ENCODE measurements at places on chromosomes 12 and 14.

DNA sequence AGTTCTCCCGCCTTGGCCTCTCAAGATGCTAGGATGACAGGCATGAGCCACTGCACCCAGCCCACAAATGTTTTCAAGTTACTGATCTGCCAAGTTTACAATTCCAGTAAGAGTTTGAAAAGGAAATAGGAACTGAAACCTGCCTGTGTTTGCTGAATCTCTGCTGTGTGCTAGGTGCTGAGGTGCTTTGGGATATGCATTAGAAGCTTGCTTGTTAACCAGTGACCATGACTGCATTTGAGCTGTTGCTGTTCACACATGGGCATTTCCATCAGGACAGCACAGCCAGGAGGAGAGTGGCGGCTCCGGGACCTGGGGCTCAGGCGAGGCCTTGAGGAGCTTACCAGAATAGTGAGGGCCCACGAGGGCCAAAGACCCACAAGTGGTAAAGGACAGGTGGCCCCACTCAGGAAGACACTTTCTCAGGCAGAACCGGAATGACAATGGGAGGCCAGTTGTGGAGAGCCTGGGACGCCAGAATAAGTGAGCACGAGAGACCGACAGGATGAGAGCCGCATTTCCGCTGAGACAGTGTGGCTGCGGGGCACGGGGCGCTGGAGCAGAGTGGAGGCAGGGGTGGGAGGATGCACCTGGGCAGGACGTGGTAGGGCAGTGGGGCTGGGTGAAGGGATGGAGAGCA, 54.5 kb upstream of the MMP17 start:
- no peak for DNase-seq

- DNase-seq = no peak
Measured at GRCh38 chr14:68680541-68681051, 112.3 kb downstream of the ZFP36L1 start.

DNA sequence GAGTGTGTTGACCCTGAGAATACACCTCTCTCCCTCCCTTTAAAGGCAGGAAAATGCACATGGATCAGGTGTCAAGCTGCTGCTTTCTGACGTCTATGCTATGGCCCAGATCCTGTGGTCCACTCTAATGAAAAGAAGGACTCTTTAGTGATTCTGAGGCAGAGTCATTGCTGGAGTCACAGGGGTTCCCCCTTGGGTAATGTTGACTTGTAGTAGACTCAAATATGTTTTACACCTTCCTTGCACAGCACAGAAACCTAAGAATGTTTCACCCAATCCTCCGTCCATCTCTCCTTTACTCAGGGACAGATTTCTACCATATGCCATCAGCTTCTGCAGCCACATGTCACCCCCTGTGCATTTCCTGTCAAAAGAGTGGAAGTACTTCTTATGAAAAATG, 525.4 kb downstream of the TMEM121 start:
- DNase-seq = no peak

GRCh38 chr14:36254020-36254624, 66.3 kb downstream of the MBIP start:
- no peak for DNase-seq

DNA sequence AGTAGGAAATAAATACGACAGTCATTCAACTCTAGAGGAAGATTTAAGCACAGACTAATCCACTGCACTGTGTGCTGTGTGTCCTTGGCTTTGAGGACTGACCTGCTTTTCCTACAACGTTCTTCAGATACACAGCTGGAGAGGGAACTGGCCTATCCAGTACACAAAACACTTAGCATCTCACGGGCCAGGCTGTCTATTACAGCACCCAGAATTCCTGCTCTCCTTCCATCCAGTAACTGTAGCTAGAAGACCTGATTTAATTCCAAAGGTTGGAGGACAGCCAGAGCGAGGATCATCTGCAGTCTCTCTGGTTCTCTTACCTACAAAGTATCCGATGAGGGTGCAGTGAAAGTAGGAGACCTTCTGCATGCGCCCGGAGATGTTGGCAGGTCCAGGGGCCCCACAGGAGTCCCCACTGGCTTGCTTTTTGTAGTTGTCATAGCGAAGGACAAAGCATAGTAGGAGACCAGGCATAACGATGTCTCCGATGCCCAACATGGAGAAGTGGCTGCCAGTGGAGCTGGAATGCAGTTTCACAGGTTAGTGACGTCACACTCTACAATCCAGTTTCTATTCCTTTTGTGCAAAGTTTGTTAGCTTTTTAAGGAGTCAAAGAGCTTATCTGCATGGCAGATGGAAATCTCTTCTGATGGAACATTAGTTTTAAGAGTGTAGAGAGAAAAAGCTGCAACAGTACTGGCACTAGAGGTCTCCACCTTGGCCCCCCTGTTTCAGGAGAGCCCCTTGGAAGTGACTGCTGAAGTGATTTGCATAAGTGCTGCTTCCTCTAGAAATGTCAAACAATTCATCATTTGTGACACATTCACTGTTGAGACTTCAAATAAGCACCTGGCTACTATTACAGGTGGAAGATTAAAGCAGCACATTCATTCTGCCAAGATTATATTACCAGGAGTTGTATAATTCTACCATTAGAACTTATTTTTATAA, 41.7 kb downstream of the ACADS start:
- DNase-seq = no peak

DNA sequence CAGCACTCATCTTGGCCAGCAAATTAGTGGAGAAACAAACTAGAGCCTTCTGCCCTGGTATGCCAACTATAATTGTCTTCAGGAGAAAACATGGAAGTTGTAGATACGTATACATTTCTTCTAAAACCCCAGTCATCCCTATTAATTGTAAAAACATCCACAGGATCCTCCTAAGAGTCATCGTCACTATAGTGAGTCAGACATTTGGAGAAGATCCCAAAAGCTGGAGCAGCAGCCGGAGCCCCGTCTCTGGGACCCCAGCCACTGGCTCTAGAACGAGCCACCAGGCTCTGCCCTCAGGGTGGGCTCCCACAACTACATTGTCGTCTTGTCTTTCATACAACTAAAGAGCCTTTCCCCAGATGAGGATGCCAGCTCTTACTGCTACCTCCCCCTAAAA, 15.5 kb downstream of the PRKAB1 start:
- no peak for DNase-seq

GRCh38 chr14:89162586-89162985, 254.4 kb downstream of the FOXN3 start:
- DNase-seq = no peak

GRCh38 chr12:124037331-124037730, 64.3 kb downstream of the ZNF664 start:
- DNase-seq = no peak

- DNase-seq = no peak
Measured at GRCh38 chr14:92005019-92005418, 34.8 kb downstream of the TRIP11 start.

GRCh38 chr12:67327466-67327865, 58.3 kb downstream of the CAND1 start:
- no peak for DNase-seq

DNA sequence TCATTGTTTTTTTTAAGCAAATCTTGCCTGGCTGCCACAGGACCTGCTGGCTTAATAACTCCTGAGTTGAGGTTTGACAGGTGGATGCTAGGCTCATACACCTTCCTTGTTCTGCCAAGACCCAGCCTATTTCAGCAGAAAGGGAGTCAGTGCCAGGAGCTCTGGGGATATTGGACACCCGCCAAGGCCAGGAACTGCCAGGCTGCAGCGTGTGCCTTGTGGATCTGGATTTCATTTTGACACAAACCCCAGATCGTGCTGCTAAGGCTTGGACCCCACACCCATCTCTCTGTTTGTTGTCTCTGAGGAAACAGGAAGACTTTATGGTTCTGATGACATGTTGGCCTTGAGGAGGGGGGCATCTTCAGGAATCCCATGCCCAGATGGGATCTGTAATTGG, 44.4 kb upstream of the PRIMA1 start:
- no peak for DNase-seq

GRCh38 chr12:127178052-127178451, 1088.9 kb upstream of the TMEM132C start:
- DNase-seq = no peak

DNA sequence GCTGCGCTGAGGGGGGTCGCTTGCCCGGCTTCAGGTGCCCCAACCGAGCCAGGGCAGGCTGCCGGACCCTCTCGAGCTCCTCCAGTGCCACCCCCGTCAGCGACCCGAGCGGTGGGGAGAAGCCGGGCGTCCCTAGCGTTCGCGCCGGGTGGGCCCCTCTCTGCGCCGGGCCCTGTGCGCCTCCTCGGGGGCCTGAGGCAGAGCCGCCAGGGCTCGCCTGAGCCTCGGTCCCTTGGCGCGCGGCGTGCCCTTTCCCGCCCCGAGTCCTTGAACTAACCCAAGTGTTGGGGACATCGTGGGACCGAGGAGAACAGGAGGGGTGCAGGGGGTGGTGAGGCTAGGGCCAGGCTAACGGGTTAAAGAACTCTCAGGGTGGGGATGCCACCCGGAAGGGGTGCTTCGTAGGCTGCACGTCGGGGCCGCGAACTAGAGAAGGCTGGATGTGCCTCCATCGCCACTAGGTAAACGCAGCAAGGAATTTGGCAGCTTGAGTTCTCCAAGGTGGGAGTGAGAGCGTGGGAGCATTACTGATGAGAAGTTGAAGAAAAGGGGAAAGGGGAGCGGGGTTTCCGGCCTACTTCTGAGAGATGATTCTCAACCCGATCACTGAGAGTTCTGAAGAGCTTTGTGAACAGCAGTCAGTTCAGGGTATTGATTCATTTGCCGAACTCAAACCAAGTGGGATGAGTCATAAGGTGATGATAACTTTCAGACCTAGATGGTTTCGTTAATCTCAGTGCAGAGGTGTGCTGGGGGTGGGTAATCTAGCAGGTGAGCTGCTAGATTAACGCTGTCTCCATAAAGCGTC, 618 bp downstream of the RNF34 start:
- no peak for DNase-seq

DNA sequence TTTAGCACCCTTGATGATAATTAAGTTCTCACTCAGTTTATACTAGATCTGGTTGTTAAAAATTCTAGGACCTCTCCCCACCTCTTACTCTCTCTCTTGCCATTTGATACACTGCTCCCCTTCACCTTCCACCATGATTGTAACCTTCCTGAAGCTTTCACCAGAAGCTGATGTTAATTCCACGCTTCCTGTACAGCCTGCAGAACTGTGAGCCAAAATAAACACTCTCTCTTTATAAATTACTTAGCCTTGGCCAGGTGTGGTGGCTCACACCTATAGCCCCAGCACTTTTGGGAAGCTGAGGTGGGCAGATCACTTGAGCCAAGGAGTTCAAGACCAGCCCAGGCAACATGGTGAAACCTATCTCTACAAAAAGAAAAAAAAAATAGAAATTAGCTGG, 11.1 kb upstream of the HECTD4 start:
- DNase-seq = no peak

- no peak for DNase-seq
Measured at GRCh38 chr12:29317556-29318363, 63.2 kb downstream of the ERGIC2 start.

- DNase-seq = no peak
Measured at GRCh38 chr12:122028905-122029560, 7.3 kb downstream of the BCL7A start.

GRCh38 chr12:42507081-42507480, 82.5 kb downstream of the PRICKLE1 start:
- DNase-seq = no peak

- no peak for DNase-seq
Measured at GRCh38 chr12:2902272-2902880, 11.7 kb downstream of the TULP3 start.

DNA sequence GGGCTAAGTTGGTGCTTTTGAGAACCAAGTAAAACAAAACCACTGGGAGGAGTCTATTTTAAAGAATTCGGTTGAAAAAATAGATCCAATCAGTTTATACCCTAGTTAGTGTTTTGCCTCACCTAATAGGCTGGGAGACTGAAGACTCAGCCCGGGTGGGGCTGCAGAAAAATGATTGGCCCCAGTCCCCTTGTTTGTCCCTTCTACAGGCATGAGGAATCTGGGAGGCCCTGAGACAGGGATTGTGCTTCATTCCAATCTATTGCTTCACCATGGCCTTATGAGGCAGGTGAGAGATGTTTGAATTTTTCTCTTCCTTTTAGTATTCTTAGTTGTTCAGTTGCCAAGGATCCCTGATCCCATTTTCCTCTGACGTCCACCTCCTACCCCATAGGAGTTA, 1.8 kb upstream of the RAB5B start:
- no peak for DNase-seq

GRCh38 chr12:71607494-71608330, 55.9 kb downstream of the ZFC3H1 start:
- DNase-seq = no peak

DNA sequence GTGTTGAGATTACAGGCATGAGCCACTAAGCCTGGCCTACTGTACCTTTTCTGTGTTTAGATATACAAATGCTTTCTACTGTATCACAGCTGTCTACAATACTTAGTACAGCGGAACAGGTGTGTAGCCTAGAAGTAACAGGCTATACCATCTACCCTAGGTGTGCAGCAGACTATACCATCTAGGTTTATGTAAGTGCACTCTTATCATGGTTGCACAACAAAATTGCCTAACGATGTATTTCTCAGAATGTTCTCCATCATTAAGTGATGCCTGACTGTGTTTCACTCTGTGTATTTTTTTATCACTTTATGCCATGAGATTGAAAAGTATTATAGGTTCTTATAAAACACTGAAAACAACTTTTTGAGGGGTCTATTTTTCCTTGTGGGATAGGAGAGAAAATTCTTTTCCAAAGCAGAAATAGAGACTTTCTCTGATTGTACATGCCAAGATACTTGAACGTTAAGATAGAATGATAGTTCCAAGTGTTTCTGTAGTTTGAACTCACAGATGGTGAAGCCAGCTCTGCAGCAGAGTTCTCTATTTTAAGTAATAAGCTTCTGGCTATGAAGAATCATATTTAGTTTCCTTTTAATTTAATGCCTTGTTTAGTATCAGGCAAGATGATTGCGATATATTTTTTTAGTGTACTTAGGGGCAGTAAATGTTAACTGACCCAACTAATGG, 17.0 kb downstream of the TMPRSS12 start:
- no peak for DNase-seq

DNA sequence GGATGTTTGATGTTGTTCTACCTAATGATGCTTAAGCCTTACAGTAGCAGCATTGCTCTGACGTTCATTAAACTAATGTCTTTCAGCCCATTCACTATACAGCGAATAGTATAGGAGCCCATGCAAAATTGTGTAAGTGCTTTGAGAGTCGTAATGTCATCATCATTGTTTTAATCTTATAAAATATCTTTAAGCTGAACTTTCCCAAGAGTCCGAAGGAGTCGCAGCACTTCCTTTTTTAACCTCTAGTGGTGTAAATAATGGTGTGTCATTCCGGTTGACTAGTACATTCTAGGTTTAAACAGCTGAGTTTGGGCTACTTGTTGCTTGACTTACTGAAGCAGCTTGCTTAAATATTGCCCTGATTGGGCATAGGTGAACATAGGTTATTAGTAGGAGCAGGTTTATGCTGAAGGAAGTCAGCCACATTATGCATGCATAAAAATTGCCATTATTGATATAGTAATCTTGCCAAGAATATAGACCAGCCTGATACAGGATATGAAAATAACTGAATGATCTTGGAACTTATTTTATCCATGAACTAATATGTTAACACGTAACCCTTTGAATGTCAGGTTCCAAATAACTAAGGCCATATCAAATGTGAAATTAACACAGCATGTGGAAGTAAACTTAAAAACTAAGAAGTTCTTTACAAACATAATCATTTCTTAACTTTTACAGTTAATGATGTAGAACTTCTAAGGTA, 2.6 kb downstream of the WNK1 start:
- DNase-seq = no peak
